ENCODE measurements at places on chromosomes 12 and 14.

GRCh38 chr12:96120359-96121100 is 73.6 kb upstream of the ELK3 start:
- no peak for DNase-seq

DNA sequence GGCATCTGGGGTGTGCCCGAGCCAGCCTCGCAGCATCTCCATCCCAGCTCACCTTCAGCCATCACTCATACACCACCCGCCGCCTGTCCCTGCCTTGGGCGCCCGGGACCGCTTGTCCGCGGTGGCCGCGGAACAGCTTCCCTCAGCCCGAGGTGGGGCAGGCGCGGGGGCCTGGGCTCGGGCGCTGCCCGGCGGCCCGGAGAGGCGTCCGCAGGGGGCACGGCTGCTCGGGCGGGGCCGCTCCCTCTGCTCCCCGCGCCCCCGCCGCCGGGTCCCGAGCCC is 430 bp downstream of the SLC41A2 start:
- DNase-seq, result no peak

DNA sequence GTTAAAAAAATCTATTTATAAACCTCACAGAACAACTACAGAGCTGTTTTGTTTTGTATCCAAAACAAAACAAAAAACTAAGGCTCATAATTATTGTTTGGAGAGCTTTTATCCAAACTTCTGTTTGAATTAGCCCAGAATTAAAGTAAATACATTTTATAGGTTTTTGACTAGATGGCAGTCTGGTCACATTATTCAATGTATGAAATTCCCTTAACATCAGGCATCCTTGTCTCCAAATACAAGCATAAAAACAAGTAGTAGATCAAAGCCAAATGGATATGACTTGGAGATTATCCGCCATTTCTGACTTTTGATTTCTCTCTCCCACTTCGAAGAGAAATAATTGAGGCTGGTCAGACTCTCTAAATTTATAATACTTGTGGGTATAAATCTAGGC is 63.5 kb downstream of the SLC38A1 start:
- no peak for DNase-seq

- no peak for DNase-seq
Observed at GRCh38 chr12:94172973-94173372, 24.6 kb downstream of the PLXNC1 start.

GRCh38 chr14:26286913-26287205 is 311.0 kb downstream of the NOVA1 start:
- DNase-seq, result no peak

- peak; percentile 37 for DNase-seq
Observed at GRCh38 chr12:68538726-68539614, 71.7 kb upstream of the RAP1B start.

GRCh38 chr14:84751745-84752144 is 778.2 kb upstream of the FLRT2 start:
- no peak for DNase-seq
